HFFc6 (cell line): ENCODE measurements at places on chromosomes 16 and 17. TPM values are rescaled to one million over a fixed set of nuclear protein-coding genes. Genes with fewer than 3 reads are reported as not detected.
A peak's percentile ranks its signal among the peaks of the same experiment; 100 is the strongest.

DNA sequence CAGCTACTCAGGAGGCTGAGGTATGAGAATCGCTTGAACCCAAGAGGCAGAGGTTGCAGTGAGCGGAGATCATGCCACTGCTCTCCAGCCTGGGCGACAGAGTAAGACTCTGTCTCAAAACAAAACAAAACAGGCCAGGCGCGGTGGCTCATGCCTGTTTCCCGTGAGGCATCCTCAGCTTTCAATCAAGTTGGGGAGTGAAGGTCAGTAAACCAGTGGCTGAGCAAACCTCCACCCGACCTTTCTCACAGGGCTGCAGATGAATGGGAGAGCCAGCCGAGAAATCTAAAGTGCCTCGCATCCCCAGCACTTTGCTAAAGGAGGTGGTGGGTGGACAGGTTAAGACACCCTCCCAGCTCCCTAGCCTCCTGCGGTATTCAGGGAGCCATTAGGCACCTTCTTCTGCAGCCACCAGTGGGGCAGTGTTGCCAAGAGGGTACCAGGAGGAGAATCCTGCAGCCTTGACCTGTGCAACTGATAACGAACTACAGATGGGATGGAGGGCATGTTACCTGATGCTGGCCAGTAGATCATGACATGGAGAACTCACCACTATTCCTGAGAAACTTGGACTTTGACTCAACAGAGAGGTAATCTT, 59.0 kb downstream of the KPNA2 start:
- DNase-seq: no peak

- DNase-seq: no peak
These were observed 158.6 kb upstream of the SDK2 start for GRCh38 chr17:73802871-73803270.

DNA sequence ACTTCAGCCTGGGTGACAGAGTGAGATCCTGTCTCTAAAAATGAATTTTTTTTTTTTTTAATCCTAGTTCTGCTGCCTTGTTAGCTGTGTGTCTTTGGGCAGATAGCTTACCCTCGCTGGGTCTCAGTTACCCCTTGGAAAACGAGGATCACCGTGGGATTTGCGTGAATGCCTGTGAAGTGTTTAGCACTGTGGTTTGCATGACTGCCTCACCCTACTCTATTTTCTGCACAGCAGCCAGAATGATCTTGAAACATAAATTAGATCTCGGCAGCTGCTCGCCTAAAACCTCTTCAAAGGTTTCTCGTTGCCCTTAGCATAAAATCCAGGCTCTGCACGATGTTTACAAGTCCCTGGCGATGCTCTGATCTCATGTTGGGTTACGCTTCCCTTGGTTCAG, 71.2 kb upstream of the GRIN2A start:
- DNase-seq: no peak

GRCh38 chr16:6888531-6888930, 444.1 kb upstream of the RBFOX1 start:
- no peak for DNase-seq

GRCh38 chr17:29240968-29241963, 5.4 kb upstream of the CRYBA1 start:
- DNase-seq: peak; percentile 98

- peak; percentile 98 for DNase-seq
These were observed 1.9 kb upstream of the LCMT1 start for GRCh38 chr16:25109643-25110042.

DNA sequence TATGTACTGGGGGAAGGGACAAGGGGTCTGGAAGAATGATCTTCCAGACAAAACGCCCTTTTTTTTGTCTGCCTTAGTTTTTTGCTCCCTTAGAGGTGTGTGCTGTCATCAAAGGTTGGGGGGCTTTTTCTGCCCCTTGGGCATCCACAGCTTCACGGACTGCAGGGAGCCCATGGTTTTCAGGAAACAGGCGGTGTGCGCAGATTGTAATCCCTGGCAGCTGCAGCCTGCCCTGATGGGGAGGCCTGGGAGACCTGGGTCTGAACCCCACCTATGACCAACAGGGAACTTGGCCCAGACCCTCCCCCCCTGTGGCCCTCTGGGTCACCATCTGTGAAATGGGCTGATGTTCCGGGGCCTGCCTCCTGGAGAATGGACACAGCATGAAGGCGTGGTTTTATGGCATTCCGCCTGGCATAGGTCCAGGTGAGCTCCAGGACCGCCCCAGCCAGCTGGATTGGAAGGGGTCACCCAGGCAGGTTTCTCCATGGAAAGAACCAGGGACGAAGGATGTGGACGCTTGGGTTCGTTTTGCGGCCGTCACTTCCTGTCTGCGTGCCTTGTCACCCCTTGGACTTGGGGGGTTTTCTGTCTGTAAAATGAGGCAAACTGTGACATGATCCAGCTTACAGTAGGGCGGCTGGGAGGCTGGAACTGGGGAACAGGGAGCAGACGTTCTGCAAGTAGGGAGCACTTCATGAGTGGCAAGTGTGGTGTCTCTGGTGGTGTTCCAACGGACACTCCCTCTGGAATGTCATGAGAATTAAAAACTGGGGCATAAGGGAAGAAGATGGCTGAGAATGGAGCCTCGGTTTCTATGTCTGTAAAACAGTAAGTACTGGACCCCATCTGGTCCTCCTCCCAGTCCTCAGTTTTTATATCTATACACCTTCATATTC, 1.5 kb downstream of the CPNE2 start:
- DNase-seq: no peak

- DNase-seq: no peak
These were observed 1.3 kb downstream of the WNK4 start for GRCh38 chr17:42781639-42782165.

DNA sequence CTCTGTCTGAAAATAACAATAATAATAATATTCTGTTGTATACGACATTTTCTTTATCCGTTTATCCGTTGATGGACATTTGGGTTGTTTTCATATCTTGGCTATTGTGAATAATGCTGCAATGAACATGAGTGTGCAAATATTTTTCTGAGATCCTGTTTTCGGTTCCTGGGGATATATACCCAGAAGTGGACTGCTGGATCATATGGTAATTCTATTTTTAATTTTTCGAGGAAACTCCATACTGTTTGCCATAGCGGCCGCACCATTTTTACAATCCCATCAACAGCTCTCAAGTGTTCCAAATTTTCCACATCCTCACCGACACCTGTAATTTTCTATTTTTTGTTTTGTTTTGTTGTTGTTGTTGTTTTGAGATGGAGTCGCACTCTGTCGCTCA, 5.3 kb upstream of the PRSS41 start:
- no peak for DNase-seq

- DNase-seq: no peak
These were observed 36.8 kb downstream of the ATP2C2 start for GRCh38 chr16:84404936-84405639.

DNA sequence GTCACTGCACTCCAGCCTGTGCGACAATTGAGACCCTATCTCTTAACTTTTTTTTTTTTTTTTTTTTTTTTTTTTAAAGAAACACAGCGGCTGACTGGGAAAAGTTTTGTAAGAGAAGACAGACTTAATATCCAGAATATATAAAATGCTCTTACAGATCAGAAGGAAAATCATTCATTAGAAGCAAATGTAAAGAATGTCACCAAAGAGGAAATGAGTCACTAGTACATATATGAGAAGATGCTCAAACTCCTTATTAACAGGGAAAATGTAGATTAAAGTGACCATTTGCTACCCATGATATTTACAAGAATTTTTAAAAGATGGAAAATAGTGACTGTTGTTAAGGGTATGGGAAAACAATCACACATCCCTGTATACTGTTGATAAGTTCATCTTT, 48.9 kb downstream of the RABEP1 start:
- DNase-seq: no peak

Gene CTF1
- 12.0 to 16.3 TPM (median 12.9 TPM) in 3 replicates for total RNA-seq

Gene JPH3
- not detected in 3 replicates for total RNA-seq

Gene NPW
- total RNA-seq: 0.57 to 2.0 TPM (median 1.1 TPM) in 3 replicates

Gene TEKT5
- total RNA-seq: not detected in 3 replicates

Gene HAS3
- total RNA-seq: 1.3 to 1.5 TPM (median 1.4 TPM) in 3 replicates

Gene INCA1
- 0.97 to 1.5 TPM (median 1.0 TPM) in 3 replicates for total RNA-seq
